ENCODE measurements at places on chromosomes 6 and 20.
A peak's percentile ranks its signal among the peaks of the same experiment; 100 is the strongest.

DNA sequence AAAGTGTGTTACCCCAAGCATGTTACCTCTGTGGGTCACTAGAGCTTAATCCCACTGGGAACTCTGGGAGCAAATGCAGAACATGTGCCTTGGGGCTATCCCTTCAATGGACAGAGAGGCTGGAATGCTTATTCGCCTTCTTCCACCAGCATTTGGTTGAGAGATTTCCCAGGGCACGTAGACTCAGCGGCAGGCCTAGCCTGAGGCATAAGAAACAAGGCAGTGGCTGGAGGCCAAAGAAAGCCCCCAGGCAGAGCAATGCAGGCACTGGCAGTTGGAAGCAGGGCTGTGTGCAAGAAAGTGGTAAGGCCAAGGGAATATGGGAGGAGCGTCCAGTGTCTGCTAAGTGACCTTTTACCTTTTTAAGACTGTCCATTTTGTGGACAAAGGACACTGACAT lies 114.0 kb upstream of the FLRT3 start:
- no peak for DNase-seq

GRCh38 chr6:154433477-154434241 lies 76.8 kb downstream of the CNKSR3 start:
- DNase-seq = no peak

DNA sequence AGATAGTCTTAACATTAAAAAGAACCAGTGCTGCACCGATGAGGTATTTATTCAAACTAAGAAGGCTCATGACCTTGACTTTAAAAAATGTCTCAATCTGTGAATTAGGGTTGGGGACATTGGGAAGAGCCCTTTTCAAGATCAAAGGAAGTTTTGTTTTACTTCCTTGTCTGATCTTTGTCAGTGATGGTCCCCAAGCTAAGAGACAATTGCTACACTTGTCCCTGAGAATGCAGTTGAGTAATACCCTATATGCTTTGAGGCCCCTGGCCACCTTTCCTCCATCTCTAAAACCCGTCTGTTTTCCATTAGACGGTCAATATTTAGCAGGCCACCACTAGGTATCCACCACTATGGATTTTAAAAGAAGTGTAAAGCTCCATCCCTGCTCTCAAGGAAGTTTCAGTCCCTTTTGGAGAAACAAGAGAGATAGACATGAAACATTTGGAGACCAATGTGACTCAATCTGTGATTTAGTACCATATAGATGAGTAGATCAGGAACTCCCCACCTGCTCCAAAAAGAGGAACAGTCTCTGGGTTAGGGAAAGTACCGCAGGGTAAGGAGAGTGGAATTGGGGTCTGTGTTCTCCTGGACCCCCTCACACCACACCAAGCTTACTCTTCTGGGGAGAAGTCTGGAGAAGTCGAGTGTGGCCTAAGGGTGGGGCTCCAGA lies 99.1 kb upstream of the ISM1 start:
- no peak for DNase-seq

DNA sequence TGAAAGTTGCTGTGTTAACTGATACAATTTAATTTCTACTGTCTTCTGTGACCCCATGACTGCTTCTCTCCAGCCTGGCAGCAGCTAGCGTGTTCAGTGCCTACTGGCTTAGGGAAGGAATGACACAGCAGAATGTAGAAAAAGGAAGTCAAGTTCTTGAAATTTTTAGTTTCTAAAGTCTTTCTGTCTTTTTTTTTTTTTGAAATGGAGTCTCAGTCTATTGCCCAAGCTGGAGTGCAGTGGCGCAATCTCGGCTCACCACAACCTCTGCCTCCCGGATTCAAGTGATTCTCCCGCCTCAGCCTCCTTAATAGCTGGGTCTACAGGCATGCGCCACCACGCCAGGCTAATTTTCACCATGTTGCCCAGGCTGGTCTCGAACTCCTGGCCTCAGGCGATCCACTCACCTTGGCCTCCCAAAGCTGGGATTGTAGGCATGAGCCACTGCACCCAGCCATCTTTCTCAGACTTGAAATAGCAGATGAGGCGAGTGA lies 39.3 kb downstream of the PCNA start:
- DNase-seq = no peak

- DNase-seq = no peak
Measured at GRCh38 chr6:123417535-123417934, 219.2 kb downstream of the TRDN start.

DNA sequence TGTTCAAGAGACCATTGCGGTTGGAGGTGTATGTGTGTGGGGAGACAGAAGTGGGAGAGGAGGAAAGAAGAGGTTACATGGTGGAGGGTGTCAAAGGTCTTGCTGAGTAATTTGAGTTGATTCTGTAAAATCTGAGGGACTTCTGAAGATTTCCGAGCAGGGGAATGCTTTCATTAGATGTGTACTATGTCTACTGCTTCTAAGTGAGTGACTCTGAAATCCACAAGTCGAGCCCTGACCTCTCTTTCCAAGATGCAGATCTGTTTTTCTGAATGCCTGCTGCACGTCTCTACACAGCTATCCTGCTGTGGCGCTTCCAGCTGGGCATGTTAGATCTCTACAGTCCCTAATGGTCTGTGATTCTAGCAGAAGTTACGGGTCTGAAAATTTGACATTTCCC lies 209.8 kb downstream of the ATXN1 start:
- no peak for DNase-seq

GRCh38 chr20:19143890-19144289 lies 68.6 kb upstream of the SLC24A3 start:
- DNase-seq = no peak

- DNase-seq = no peak
Measured at GRCh38 chr6:21404577-21404976, 189.0 kb upstream of the SOX4 start.

DNA sequence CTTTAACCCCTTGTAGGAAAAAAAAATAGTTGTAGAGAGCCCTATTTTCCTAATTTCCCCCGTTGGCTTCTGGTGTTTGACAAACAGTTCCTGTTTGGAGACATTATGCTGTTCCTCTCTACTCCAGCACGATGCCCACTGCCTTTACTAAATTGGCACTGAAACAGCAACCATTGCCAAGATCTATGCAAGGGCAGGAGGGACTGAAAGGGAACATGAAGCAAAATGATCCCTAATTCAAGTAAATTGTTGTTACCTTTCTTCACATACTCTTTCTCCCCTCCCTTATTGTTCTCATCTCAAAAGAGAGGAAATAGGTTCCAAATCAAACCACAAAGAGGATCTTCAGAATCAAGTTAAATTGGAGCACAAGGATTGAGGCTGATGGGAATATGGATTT lies 764.1 kb upstream of the MMS22L start:
- DNase-seq = no peak

DNA sequence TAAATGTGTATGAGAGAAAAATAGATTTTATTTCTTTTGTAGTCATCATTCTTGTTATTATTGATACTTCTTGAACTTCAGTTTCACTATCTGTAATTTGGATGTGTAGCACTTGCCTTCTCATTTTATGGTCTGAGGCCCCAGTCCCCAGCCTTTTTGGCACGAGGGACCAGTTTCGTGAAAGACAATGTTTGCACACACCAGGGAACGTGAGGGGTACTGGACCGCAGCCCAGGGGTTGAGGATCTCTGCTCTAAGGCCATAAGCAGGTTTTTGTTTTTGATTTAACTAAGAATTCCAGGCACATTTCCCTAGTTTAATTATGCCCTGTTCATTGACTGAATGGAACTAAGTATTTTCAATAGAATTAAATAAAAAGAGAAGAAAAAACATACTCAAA lies 261.5 kb downstream of the BMP2 start:
- DNase-seq = no peak

DNA sequence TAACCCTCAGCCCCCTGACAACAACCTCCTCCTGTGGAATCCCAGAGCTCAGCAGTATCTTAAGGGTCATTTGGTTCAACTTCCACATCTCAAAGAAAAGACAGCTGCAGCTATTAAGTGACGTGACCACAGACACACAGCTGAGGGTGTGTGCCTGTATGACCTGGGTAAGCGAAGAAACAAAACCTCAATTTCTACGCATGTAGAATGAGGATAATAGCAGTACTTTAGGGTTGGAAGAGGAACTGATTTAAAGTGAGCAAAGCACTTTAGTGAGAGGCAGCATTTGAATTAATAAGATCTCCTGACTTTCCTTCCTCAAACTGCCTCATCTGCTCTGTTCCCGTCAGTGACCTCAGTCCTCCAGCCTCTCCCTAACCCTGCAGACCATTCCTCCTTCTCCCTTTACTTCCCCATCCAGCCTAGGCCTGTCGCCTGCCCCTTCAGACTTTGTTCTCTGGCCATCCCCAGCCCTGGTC lies 6.8 kb upstream of the ARMC2 start:
- DNase-seq = no peak

DNA sequence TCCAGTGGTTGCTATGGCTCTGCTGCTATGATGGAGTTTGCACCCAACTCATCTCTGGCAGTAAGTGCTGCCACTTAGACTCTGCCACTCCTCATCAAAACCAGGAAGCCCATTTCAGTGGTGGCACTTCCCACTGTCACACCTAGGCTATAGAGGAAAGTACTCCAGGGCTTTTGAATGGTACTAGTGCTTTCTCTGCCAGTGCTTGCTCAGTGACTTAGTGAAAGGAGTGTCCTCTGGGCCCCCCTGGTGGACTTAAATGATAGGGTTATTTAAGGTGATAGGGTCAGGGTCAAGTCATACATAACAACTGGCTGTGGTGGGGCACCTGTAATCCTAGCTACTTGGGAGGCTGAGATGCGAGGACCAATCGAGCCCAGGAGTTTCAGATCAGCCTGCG lies 22.8 kb downstream of the FITM2 start:
- no peak for DNase-seq

GRCh38 chr6:151494235-151494935 lies 568 bp downstream of the CCDC170 start:
- peak; percentile 45 for DNase-seq

DNA sequence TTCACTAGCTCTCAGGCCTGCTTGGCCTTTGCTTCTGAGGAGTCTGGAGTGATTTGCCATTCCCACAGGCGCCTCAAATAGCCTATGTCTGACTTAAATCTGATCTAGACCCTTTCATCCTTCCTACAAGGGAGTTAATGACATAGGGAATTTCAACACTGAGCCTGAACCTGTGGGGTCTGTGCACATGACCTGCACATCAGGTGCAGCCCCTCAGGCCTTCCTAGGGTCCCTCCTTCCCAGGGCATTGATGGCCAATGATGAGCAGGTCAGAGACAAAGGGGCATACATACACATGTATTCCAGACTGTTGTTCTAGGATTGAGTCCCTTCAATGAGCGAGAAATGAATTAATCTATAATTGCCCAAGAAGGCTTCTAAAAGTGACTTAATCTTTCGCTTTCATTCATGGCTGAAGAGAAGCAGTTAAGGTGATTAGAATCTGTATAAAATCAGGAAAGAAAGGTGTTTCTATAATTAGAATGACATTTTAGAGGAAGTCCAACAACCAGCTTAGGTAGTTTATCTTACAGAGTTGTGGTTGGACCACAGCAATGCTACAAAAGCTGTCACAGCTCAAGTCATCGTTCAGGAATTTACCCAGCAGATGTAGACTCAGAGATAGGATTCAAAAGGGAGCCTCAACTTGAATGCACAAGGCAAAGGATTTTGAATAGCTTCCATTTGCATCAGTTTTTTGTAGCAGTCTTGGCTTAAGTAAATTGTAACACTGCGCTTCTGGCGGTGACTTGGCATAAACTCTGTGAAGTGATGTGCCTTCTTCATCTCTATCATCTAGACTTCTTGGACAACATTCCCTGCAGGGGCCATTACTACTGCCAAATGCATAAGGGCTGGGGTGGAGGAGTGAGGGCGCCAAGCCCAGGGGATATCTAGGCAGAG lies 27.0 kb upstream of the TBC1D7 start:
- no peak for DNase-seq

GRCh38 chr6:134609716-134610261 lies 291.9 kb upstream of the SGK1 start:
- no peak for DNase-seq

DNA sequence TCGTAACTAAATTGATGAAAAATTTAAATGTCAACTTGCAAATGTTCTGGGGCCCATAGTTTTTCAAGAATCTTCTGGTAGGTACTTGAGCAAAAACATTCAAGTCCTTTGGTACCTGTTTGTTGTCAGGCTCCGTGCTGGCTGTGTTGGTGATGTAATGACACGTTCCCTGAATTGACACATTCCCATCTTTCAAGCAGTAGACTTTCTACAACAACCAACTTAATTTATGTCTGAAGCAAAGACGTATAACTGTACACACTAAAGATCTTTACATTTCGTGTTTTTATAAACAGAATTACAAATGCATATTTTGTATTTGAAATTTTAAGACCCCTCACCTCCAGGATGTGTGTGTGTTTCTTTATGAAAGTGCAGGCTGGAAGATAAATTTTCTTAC lies 49.5 kb downstream of the NCOA3 start:
- no peak for DNase-seq

- DNase-seq = peak; percentile 43
Measured at GRCh38 chr6:47132724-47133123, 90.6 kb upstream of the ADGRF1 start.

DNA sequence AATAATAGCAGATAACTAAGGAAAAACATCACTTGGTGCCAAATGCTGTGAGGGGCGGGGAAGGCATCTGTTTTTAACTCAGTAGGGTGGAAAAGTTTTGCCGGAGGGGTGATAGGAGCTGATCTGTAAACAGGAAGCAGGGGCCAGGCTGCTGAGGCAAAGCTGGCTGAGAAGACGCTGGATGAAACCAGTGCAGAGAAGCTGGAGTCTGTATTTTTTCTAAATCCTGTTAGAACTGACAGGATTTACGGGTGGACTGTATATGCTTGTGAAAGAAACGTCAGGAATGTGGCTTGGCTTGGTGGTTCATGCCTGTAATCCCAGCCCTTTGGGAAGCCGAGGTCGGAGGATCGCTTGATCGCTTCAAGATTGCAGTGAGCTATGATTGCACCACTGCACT lies 5.6 kb downstream of the PCMTD2 start:
- DNase-seq = no peak

DNA sequence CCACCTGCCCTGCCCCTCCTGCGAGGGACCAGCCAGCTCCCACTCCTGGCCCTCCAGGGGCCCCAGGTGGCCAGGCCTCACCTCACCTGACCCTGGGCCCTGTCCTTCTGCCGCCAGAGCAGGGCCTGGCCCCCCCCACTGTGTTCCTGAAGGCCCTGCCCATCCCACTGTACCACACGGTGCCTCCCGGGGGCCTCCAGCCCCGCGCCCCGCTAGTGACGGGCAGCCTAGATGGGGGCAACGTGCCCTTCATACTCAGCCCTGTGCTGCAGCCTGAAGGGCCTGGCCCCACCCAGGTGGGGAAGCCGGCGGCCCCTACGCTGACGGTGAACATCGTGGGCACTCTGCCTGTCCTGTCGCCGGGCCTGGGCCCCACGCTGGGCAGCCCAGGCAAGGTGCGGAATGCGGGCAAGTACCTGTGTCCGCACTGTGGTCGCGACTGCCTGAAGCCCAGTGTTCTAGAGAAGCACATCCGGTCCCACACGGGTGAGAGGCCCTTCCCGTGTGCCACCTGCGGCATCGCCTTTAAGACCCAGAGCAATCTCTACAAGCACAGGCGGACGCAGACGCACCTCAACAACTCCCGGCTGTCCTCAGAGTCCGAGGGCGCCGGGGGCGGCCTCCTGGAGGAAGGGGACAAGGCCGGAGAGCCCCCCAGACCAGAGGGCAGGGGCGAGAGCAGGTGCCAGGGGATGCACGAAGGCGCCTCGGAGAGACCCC lies 27.6 kb downstream of the ZNF831 start:
- DNase-seq = no peak

Measured in NCI-H774 (cell line).